Renal cortical epithelial cell (primary cell): ENCODE measurements at places on chromosomes 16 and 17. TPM values are rescaled to one million over a fixed set of nuclear protein-coding genes. Genes with fewer than 3 reads are reported as not detected.

The DHX38 gene
- total RNA-seq, result 52.4 and 72.9 TPM in 2 replicates

The SLC52A1 gene
- total RNA-seq, result 0.52 and 0.55 TPM in 2 replicates

The CA5A gene
- total RNA-seq, result not detected in 2 replicates

The MYH2 gene
- total RNA-seq, result not detected in 2 replicates

The FOXC2 gene
- 0.17 and 0.35 TPM in 2 replicates for total RNA-seq

The CCL16 gene
- not detected in 2 replicates for total RNA-seq

The TMEM238L gene
- not detected in 2 replicates for total RNA-seq

The HSF5 gene
- under 0.01 TPM in 1 of 2 replicates, not detected in the other for total RNA-seq

The TRAF7 gene
- total RNA-seq, result 41.8 and 66.1 TPM in 2 replicates

The PPM1E gene
- 0.17 and 0.89 TPM in 2 replicates for total RNA-seq

The CX3CL1 gene
- 10.1 and 12.5 TPM in 2 replicates for total RNA-seq

The PRRT2 gene
- total RNA-seq, result 0.25 and 0.35 TPM in 2 replicates

The CSH1 gene
- not detected in 2 replicates for total RNA-seq

The PRCD gene
- total RNA-seq, result 0.94 and 5.0 TPM in 2 replicates

The ADCY9 gene
- total RNA-seq, result 7.1 and 20.2 TPM in 2 replicates

The CASKIN1 gene
- total RNA-seq, result under 0.01 and 0.15 TPM in 2 replicates

The RNF135 gene
- 6.4 and 11.9 TPM in 2 replicates for total RNA-seq

The PLEKHM1 gene
- total RNA-seq, result 9.4 and 29.3 TPM in 2 replicates

The ZC3H18 gene
- 7.8 and 20.6 TPM in 2 replicates for total RNA-seq

The MSLN gene
- total RNA-seq, result 1.3 and 13.5 TPM in 2 replicates

The HCRT gene
- not detected in 2 replicates for total RNA-seq

The TBC1D3I gene
- total RNA-seq, result 0.60 TPM in 1 of 2 replicates, not detected in the other

The CDH13 gene
- total RNA-seq, result 22.9 and 45.0 TPM in 2 replicates

The CLEC10A gene
- not detected in 2 replicates for total RNA-seq

The TLK2 gene
- total RNA-seq, result 43.2 and 85.4 TPM in 2 replicates

The ASGR2 gene
- not detected in 2 replicates for total RNA-seq

The MT1G gene
- 7.8 and 10.5 TPM in 2 replicates for total RNA-seq

The NEUROD2 gene
- not detected in 2 replicates for total RNA-seq

The GDPD3 gene
- total RNA-seq, result 0.15 TPM in 1 of 2 replicates, not detected in the other

The EVPL gene
- total RNA-seq, result 14.1 and 14.4 TPM in 2 replicates

The CIITA gene
- under 0.01 and 0.65 TPM in 2 replicates for total RNA-seq

The ADAP2 gene
- total RNA-seq, result 3.1 and 8.7 TPM in 2 replicates

The ENPP7 gene
- not detected in 2 replicates for total RNA-seq
